Activated T-cell treated with anti-CD3 and anti-CD28 coated beads, Interleukin-2, amount 50 U/mL, for 1 hour (primary cell): ENCODE measurements at places on chromosomes 12 and 14.

GRCh38 chr12:34595749-34596733, 573.7 kb downstream of the ALG10 start:
- peak; percentile 2 for DNase-seq

DNA sequence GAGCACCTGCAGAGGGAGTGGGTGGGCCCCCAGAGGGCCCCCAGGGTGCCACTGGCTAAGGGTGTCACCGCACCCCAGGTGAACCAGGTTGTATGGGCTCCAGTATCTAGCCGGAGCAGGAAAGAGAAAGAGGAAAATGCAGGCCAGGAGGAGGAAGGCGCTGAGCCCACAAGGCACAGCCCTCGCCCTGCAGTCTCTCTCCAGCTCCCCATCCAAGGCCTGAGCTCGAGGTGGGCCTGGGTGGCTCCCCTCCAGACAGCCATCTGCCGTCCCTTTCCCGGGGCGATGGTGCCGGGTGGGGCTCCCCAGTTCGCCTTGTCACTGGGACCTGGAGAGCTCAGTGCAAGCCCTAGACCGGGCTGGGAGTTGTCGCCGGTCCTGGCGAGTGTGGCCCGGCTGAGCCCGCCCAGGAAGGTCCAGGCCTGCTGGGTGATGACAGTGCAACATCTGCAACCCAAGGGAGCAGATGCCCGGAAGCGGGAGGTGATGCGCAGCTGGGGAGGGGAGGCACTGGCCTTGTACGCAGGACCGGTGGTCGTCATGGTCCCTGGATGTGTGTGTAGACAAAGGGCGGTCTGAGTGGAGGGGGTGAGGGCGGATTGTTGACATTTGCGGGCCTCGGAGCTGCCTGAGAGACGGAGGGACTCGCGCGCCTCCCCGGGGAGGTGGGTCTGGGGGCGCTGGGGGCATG, 716 bp downstream of the TMEM179 start:
- DNase-seq = no peak

- no peak for DNase-seq
Observed at GRCh38 chr14:52481864-52482263, 70.4 kb downstream of the TXNDC16 start.

DNA sequence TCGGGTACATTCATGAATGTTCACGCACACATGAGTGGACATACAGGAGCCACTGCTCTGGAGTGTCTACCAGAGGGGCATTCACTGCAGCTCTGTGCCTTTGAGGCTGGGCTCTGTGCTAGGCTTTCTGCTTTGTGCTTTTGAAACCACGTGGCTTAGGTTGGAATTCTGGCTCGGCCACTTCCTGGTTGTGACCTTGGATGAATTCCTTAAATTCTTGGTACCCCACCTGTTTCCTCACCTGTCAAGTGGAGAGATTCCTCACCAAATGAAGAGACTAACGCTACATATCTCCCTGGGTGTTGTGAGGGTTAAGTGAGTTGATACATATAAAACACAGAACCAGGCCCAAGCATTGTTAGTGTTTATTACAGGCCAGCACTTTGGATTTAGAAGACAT, 842.8 kb downstream of the VRK1 start:
- no peak for DNase-seq

DNA sequence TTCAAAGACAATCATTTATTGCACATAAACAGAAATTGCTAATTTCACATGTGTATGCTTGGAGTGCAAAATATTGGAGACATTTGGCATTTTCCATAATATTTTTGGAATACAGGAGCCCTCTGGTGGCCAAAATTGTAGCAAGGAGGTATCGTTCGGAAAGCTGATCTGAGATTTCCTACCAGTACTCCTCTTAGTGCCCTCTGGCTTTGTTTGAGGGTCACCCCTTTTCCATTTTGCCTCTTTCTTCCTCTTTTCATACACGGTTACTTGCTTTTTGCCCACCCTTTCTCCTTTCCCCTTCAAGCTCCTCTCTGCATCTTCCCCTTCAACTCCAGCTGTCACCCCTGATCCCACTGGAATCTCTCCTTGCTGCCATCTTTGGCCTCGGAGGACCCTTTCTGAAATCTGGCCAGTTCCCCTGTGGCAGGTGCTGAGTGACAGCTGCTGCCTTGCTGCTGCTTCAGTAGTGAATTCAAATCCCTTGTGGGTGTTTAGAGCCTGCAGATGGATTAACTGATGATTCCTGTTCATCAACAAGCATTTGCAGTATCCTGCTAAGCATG, 164.6 kb upstream of the PARP11 start:
- DNase-seq = no peak

GRCh38 chr12:121826318-121827150, 22.7 kb downstream of the SETD1B start:
- no peak for DNase-seq

GRCh38 chr12:64720884-64721283, 38.3 kb downstream of the GNS start:
- no peak for DNase-seq

- peak; percentile 3 for DNase-seq
Observed at GRCh38 chr14:100523131-100523842, 63.9 kb downstream of the BEGAIN start.

GRCh38 chr12:40038619-40039018, 67.3 kb downstream of the SLC2A13 start:
- DNase-seq = no peak

DNA sequence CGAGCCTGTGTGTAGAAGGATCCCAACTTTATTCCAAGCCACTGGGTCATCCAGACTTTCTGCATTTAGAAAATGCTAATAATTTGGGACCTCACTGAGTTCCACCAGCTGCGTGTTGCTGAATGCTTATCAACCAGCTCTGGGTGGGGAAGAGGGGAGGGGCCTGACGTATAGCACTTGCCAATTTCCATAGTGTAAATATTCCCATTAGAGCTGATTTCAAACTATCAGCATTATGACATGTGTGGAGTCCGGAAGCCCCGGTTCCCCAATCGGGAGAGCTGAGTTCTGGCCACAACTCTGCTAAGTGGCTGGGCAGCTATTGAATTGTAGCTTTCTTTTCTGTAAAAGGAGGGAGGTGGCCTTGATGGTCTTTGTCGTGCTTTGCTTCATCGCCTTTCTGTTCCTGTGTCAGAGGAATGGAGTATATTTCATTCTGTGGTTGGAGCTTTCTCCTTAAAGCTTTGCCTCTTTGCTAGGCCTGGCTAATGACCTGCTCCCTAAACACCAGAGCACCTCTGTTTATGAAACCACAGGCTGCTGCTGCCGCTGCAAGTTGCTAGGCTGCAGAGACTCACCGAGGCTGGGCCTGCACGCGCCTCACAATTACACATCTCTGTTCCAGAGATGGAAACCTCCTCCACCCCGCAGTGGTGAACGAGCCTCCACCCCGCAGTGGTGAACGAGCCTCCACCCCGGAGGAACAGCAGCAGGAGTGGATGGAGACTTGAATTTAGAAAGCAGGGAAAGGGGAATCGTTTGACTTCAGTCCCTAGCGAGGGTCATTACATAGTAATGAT, 7.7 kb upstream of the BCL7A start:
- DNase-seq = no peak

DNA sequence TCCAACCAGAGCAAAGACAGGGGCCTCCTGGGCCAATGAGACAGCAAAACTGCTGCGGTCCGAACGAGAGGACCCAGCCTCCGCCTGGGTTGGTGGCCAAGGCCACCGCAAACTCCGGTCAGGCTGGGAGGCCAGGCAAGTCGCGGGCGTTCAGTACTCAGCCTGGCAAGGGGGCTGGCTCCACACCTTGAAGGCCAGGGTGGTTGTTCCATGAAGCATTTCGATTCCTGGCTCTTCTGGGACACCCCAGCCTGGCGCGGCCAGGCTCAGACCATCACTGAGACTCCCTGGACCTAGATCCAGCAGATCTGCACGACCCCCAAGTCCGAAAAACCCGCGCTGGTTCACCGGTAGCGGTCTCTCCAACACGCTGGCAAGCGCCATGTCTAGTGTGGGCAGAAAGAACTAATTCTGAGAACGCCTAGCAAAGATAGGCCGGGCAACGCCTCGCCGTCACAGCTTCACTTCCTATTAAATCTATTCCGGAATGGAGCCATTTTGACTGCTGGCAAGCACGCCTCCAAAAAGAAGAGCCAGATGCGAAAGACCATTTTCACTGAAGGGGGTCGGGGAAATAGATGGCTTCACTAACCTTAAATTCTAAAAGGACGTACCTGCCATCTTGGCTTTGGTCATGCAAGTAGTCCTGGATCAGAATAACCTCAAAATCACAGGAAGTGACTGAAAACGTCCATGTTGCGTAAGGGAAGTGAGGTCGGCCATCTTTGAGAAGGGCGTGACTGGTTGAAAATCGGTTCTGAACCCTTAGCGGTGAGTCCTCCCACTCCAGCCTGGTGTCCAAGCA, at the start of gene PSMB5:
TSS of gene PSMB5 (minus strand) at position 403 of the 805 bp plus-strand sequence. CDS start at position 384, 19 bp downstream.
- DNase-seq = peak; percentile 80

DNA sequence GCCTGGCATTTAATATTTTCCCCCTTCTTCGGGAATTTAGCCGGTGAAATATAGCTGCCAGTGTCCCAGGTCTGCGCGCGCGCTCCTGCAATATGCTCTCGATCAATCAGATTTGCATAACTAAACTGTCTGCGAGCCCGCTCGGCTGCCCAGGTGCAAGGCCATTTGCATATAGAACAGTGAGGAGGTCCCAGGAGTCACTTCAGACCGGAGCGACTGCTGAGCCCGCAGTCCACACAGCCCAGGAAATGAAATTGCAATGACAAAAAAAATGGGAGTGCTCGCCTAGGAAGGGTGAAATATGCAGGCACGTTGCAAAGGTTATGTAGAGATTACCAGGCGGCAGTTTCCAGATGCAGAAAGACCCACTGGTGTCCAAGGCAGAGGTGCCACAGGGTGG, 228.5 kb downstream of the VRK1 start:
- DNase-seq = no peak

- no peak for DNase-seq
Observed at GRCh38 chr12:117744418-117744817, 224.4 kb downstream of the KSR2 start.

GRCh38 chr12:131221061-131221956, 267.6 kb downstream of the ADGRD1 start:
- DNase-seq = no peak

- DNase-seq = no peak
Observed at GRCh38 chr14:31965071-31965734, 111.9 kb upstream of the ARHGAP5 start.

DNA sequence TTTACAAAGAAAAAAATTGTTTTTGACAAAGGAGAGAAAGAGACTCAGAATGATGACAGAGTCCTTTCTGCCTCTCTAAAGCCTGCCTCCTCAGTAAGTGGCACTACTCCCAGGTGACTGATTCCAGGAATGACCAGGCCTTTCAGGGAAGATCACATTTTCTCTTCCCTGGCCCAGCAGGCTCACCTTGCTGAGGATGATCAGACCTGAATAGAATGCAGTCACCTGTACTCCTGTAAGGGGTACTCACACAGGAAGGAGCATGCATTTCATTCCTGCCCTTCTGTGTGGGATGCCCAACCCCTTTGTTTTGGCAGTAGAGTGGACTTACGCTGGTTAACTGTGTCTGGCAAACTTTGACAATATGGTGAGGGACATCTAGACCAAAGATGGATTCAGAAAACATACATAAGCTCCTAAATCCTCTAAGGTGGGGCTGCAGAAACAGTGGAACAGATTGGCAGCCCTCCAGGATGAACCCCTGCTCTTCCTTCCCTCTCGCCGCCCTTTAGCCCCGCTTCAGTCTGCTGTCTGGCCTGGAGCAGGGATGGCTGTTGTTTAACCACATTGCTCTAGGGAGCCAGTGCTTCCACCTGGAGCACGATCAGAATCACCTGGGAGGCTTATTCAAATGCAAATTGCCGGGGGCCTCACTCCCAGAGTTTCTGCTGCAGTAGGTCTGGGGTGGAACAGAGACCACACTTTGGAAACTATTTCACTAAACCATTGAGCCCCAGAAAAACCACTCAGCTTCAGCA, 29.8 kb downstream of the ERG28 start:
- DNase-seq = no peak

- no peak for DNase-seq
Observed at GRCh38 chr12:13135371-13136178, 32.1 kb upstream of the GSG1 start.

DNA sequence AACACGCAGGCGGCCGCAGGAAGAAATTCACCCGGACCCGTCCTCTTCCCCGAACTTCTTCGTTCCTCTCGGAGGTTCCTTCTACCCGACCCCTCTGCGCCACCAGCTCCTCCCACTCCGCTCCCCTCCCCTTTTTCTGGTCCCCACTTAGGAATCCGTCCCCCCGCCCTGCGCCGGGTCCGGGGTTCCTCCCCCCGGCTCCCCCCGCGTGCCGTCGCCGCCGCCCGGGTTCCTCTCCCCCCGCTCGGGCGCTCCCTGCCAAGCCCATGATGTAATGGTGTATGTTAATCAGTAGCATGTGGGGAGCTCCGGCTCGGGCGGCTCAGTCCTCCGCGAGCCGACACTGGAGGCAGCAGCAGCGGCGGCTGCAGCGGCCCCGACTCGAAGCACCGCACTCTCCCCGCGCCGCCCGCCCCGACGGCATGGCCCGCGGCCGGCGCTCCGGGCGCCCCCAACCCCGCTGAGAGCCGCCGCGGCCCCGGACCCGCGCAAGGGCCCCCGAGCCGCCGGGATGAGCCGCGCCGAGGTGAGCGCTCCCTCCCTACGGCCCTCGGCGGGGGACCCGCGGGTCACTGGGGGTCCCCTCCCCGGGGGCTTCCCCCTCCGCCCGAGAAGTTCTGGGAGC, 1.0 kb upstream of the SAMD4A start:
- peak; percentile 85 for DNase-seq

GRCh38 chr12:72925716-72926115, 653.5 kb downstream of the TRHDE start:
- no peak for DNase-seq

GRCh38 chr12:69514111-69514510, 43.9 kb downstream of the FRS2 start:
- DNase-seq = no peak

GRCh38 chr12:108798551-108799221, 58.7 kb downstream of the SSH1 start:
- DNase-seq = no peak

GRCh38 chr14:95043732-95044462, 113.4 kb downstream of the DICER1 start:
- no peak for DNase-seq

- no peak for DNase-seq
Observed at GRCh38 chr12:15280930-15281329, 41.4 kb upstream of the PTPRO start.

GRCh38 chr12:127558361-127558760, 708.6 kb upstream of the TMEM132C start:
- DNase-seq = no peak

DNA sequence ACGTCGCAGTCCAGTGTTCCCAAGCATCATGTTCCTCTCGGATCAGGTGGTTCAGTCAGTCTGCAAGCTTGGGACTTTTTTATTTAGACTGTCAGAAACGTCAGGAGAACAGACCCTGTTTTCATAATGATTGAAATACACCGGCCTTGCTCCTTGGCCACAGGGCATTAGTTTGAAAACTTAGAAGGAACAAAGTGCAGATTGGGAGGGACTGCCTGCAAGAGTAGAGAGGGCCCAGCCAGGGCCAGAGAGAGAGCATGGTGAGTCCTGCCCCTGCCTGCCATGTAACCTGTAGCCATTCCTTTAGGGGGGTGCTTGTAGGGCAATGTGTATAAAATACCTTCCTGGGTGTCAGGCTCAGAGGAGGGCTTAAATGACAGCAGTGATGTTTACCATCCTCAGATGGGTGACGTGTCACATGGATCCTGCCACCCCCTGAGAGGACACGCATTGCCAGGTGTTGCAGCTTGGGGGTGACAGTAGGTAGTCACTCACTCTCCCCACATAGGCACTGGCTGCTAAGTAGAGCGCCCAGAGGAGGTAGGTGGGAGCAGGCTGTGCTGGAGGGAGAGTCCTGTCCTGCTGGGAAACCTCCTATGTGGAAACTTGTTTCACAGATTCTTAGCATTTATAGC, 45.7 kb downstream of the MMAB start:
- DNase-seq = no peak
